NCI-H1417 (cell line): ENCODE measurements at places on chromosomes 2 and 18.

DNA sequence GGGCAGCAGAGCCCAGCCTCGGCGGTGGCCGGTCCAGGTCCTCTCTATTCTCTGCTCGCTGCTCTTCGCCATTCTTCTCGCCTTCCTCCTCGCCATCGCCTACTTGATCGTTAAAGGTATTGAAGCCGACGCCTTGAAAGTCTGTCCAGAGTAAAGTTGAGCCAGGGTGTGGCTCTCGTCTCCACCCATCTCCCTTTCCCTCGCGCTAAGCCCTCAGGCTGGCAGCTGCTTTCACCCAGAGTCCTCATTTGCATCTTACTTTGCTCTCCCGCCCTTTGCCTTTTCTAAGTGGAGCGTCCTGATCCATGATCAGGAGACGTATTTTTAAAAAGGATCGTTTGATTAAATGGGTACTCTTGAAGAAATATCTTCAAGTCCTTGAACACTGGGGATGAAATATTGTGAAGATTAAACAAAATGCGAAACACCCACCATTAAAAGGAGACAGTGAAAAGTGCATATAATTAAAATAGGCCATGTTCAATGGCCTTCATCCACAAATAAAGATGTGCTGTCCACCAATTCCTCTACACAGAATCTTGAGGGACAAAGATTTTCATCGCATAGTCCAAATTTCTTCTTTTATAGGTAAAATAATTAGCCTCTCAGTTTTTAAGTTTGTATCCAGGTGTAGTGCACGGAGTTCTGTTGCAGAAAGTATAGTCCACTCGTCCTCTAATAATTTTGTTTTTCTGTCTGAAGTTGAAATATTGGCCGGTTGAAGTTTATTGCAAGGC lies 657 bp downstream of the ARL6IP6 start:
- DNase-seq = peak; percentile 58

DNA sequence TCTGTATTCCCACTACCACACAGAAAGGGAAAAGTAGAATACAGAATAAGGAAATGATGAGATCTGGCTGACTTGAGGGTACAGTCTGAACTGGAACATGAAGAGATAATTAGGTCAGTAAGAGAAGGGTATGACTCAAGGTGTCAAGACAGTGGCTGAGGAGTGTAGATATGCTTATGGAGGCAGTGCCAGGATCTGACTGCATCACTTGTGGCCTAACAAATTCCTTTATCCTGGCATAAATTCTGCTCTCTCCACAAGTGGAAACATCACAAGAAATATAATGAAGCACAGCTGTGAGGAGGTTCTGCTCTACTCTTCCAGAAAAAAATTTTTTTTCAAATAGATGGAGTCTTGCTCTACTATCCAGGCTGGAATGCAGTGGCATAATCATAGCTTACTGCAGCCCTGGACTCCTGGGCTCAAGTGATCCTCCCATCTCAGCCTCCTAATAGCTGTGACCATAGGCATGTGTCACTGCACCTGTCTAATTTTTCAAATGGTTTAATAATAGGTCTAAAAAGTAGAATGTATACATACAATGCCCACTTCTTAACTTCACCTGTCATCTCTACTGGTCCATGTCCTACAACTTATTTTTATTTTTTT lies 85.3 kb downstream of the C2orf74 start:
- no peak for DNase-seq

GRCh38 chr2:72237549-72237948 lies 89.9 kb upstream of the CYP26B1 start:
- DNase-seq = no peak

- no peak for DNase-seq
These were observed 15.1 kb downstream of the SH2D6 start for GRCh38 chr2:85433511-85434089.

DNA sequence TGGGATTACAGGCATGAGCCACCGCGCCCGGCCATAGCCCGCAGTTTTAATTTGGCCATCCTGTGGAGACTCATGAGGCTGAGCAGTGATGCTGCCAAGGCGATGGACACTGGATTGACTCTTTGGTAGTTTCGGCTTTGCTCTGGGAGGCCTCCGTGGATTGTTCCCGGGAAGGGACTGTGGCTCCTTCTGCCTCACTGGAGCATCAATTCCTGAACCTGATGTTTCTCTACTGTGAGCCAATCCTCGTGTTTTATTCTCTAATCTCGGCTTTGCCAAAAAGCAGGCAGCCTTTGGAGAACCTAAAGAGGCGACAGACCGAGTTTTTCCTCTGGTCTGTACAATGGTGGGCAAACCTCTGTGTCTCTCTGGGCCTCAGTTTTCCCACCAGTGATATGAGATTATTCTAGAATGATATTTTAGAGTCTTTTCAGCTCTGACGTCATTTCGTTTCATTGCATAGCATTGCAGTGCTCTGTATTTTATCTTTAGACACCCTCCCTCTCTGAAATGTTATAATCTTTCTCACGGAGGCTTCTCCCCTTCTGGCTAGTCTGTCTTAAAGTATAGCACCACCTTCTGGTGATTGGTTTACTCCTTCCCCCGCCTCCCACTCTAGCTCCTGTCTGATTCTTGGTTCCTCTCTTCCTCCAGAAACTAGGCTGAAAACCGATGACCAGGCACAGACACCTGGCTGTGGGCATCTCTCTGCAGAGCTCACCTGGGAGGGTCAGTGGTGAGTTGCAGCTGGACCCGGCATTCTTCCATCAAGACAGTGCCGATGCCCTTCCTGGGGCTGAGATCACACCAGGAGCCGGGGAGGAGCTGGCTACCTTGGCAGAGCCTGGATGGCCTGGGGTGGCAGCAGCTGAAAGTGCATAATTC lies 341.3 kb downstream of the MYCN start:
- no peak for DNase-seq

GRCh38 chr2:232928551-232929302 lies 58.7 kb downstream of the SNORC start:
- DNase-seq = no peak

- DNase-seq = no peak
These were observed 18.3 kb upstream of the ALLC start for GRCh38 chr2:3639653-3640052.

- no peak for DNase-seq
These were observed 250.6 kb downstream of the CYP26B1 start for GRCh38 chr2:71897137-71897480.
